ENCODE measurements at places on chromosomes 2 and 18. TPM values are rescaled to one million over a fixed set of nuclear protein-coding genes. Genes with fewer than 3 reads are reported as not detected.

Gene UGT1A5
- total RNA-seq, result 0.22 TPM

Gene HMSD
- not detected for total RNA-seq

Gene REG1B
- total RNA-seq, result not detected

Gene FSHR
- total RNA-seq, result 0.39 TPM

Gene KCNS3
- total RNA-seq, result 0.11 TPM

Gene CDH19
- not detected for total RNA-seq

Gene SULT1C4
- not detected for total RNA-seq

Gene LINC00305
- total RNA-seq, result not detected

Gene SLC5A7
- not detected for total RNA-seq

Gene GNAL
- 0.43 TPM for total RNA-seq

Measured in placental epithelial cell (primary cell).